ENCODE measurements at places on chromosomes 13 and 19.

DNA sequence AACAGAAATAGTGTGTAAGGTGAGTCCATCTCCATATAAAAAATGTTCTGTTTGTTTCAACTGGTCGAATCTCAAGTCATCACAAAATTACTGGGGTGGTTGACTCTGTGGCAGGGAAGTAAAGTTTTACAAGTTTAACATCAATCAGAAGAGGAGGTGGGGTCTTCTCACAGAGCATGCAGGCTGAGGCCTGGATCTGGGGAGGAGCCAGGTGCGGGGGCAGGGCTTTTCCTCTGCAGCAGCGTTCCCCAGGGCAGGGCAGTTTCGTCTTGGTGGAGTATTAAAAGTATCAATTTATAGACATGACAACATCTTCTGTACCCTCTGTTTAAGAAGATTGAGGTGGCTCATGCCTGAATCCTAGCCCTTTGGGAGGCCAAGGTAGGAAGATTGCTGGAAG is 68.8 kb downstream of the SLC7A9 start:
- DNase-seq: no peak

GRCh38 chr13:88063741-88064140 is 392.6 kb downstream of the SLITRK5 start:
- DNase-seq: peak; percentile 1

GRCh38 chr19:30229525-30230174 is 142.5 kb upstream of the ZNF536 start:
- DNase-seq: no peak

- no peak for DNase-seq
Observed at GRCh38 chr13:112074139-112074865, 7.4 kb downstream of the SOX1 start.

DNA sequence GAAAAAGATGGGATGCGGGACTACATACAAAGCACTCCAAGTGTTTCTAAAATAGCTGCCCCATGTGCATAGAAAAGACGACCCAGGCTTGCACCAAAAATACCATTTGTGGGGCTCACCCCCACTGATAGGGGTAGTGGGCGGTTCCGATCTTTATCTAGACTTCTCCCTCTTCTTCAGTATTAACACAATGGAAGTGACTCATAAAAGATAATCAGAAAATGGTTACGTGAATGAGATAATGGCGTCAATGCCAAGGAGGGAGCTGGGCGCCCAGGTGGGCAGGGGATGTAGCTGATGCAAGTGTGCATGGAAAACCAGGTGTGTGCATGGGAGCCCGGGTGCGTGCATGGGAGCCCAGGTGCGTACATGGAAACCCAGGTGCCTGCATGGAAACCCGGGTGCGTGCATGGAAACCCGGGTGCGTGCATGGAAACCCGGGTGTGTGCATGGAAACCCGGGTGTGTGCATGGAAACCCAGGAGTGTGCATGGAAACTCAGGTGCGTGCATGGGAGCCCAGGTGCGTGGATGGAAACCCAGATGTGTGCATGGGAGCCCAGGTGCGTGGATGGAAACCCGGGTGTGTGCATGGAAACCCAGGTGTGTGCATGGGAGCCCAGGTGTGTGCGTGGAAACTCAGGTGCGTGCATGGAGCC is 32.7 kb downstream of the LAMP1 start:
- DNase-seq: no peak
